ENCODE measurements at places on chromosomes 5 and 9. TPM values are rescaled to one million over a fixed set of nuclear protein-coding genes. Genes with fewer than 3 reads are reported as not detected.

Gene SHOC1
- under 0.01 TPM for total RNA-seq

Gene CD74
- total RNA-seq, result 1.6 TPM

Gene PRR16
- total RNA-seq, result 23.9 TPM

Gene DCTN3
- 125 TPM for total RNA-seq

Gene ANKS6
- total RNA-seq, result 21.4 TPM

Gene PDE8B
- total RNA-seq, result 0.15 TPM

Gene SLC6A3
- not detected for total RNA-seq

Gene CTXN3
- total RNA-seq, result not detected

Gene MVB12B
- total RNA-seq, result 2.2 TPM

Gene MYOZ3
- 1.8 TPM for total RNA-seq

Gene PTGS1
- total RNA-seq, result 55.0 TPM

Gene SLC6A19
- total RNA-seq, result not detected

Gene IFNB1
- not detected for total RNA-seq

Gene TNC
- total RNA-seq, result 39.7 TPM

Gene MAMDC4
- 2.5 TPM for total RNA-seq

Gene OLFM1
- total RNA-seq, result 0.17 TPM

Gene CRAT
- 50.4 TPM for total RNA-seq

Gene CYSRT1
- total RNA-seq, result 0.74 TPM

Gene SLC6A18
- total RNA-seq, result not detected

Gene HEMGN
- total RNA-seq, result not detected

Gene ADGRD2
- total RNA-seq, result not detected

Gene PCDHB12
- total RNA-seq, result not detected

Gene PLAA
- total RNA-seq, result 29.6 TPM

Gene PCDHGA6
- 1.0 TPM for total RNA-seq

Gene BHMT2
- total RNA-seq, result 1.3 TPM

Gene FABP6
- total RNA-seq, result not detected
